ENCODE measurements at places on chromosomes 3 and 15.

DNA sequence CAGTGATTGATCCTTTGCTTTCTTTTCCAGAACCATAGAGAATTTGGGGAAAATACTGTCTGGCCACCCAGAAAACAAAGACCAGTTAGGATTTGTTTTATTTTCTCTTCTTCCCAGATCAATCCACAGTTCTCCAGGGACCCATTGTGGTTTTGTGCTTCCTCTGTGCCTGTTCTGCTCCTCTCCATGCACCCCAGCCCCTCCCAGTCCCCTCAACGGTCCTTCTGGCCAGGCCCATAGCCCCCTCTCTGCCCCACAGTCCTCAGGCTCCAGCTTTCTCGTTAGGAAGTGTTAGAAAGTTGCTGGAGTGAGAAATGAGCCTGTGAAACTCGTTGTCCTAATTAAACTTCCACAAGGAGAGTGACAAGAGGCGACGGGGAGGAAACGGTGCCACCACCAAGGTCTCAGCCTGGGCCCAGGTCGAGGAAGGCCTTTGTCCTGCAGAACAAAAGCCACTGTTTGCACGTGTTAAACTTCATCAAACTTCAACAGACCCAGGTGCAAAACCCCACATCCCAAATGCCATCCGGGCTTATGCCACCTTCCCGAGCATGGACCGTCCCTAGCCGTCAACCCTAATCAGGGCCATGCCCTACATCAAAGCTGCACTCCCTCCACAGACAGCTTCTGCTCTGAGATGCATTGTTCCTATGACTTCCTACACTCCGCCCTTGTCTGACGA is 18.7 kb upstream of the ALDH1A3 start:
- DNase-seq, result no peak

DNA sequence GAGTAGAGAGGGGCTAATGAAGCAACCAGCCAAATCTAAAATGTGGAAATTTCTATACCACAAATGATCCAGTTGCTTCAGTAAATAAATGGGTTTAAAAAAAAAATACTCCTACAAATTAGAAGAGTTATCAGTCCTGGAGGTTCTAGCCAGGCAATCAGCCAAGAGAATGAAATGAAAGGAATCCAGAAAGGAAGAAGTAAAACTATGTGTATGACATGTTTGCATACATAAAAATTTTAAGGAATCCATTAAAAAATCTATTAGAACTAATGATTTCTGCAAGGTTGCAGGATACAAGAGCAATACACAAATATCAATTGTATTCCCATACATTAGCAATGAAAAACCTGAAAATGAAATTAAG is 9.6 kb downstream of the MESP2 start:
- DNase-seq, result no peak

- no peak for DNase-seq
Measured at GRCh38 chr3:144770915-144771351, 799.3 kb downstream of the DIPK2A start.

GRCh38 chr3:129950318-129951046 is 24.0 kb upstream of the TRH start:
- no peak for DNase-seq

GRCh38 chr3:78857494-78858111 is 910.2 kb downstream of the ROBO1 start:
- no peak for DNase-seq

DNA sequence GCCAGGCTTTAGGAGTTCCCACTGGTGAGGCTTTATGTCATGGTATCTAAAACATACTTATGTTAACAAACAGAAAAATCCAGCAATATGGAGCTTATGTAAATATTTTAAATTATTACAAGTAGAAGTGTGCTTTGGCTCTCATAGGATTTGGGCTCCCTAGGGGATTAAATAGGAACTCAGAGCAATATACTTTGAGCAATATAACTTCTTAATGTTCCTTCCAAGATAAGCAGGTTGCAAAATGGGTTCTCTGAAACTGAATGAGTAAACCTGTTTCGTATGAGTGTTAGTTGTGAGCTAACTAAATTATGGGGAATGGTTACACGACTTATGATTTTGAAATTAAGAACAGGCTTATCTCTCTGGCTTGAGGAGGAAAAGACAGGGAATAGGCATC is 366.1 kb upstream of the ZNF385D start:
- no peak for DNase-seq

- no peak for DNase-seq
Measured at GRCh38 chr3:172334671-172335207, 113.5 kb downstream of the GHSR start.

- DNase-seq, result no peak
Measured at GRCh38 chr3:30343861-30344260, 262.5 kb upstream of the TGFBR2 start.
